ENCODE measurements at places on chromosomes 2 and 18.

DNA sequence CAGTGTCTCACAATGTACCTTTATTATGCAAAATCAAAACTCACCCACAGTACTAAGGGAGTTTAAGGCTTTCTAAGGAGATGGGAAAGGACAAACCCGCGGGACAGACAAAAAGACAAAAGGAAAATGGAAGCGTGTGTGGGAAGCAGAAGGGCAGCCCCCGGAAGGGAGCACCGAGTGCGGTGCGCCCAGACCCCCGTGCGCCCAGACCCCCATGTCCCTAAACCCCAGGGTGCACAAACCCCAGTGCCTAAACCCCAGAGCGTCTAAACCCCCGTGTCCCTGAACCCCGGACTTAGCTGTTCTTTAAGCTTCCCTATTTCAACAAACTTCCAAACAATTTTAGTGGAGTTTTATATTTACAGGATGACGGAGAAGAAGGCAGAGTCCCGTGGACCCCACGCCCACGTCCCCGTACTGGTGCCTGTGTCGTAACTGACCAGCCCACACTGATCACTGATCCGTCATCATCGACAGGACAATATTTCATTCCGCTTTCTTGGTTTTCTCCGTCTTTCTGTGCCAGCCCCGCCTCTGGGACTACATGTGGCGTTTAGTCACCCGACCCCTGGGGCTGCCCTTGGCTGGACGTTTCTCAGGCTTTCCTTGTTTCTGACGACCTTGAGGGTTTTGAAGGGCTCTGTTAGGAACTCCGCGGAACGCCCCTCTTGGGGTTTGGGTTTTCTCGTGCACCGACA lies 76.9 kb downstream of the RTP5 start:
- DNase-seq, result no peak

DNA sequence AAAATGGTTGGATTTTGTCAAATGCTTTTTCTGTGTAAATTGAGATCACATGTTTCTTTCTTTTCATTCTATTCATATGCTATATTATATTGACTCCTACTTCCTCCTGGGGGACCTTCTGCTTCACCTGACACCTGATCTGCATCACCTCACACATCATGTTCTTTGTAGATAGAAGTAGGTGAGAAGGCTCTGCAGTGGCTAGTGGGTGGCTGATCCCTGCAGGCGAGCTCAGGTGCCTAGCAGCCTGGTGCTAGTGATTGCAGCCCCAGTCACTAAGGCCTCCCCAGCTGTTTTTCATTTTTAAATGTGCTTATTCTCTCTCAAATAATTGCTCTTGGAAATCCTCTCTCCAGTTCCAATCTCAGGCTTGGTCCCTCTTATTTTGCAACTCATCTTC lies 33.6 kb downstream of the MC4R start:
- DNase-seq, result no peak

- DNase-seq, result no peak
Observed at GRCh38 chr2:128549646-128550260, 231.1 kb upstream of the HS6ST1 start.

DNA sequence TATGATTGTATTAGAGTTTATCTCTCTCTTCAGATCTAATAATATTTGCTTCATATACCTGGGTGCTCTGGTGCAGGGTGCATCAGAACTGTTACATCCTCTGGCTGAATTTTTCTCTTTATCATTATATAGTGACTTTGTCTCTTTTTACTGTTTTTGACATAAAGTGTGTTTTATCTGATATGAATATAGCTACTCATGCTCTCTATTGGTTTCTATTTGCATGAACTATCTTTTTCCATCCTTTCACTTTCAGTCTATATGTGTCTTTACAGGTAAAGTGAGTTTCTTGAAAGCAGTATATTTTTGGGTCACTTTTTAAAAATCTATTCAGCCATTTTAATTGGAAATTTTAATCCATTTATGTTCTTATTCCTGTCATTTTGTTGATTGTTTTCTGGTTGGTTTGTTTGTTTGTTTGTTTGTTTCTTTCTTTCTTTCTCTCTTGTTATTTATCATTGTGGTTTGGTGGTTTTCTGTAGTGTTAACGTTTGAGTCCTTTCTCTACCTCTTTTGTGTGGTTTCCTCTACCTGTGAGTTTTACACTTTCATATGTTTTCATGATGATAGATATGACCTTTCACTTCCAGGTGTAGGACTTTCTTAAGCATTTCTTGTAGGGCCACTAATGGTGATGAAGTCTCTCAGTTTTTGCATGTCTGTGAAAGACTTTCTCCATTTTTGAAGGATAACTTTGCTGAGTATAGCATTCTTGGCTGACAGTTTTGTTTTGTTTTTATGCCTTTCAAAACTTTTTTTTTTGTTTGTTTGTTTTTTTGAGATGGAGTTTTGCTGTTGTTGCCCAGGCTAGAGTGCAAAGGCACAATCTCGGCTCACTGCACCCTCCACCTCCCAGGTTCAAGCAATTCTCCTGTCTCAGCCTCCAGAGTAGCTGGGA lies 54.9 kb downstream of the CCNT2 start:
- DNase-seq, result no peak

- DNase-seq, result no peak
Observed at GRCh38 chr2:174752403-174753037, 11.8 kb downstream of the CHRNA1 start.

- DNase-seq, result no peak
Observed at GRCh38 chr2:227853765-227854271, 17.6 kb upstream of the DAW1 start.

DNA sequence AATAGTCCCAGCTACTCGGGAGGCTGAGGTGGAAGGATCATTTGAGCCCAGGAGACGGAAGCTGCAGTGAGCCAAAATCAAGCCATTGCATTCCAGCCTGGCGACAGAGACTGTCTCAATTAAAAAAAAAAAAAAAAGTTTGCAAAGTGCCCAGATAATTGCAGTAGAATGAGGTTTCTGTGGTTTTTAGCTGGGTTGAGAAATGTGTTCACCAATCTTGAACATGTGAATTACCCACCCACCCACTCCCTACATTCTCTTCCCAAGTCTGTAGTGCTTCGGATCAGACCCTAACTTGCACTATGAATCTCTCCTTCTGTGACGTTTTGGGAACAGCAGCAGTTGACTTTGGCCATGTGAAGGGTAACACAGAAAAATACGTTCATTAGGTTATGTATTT lies 247.3 kb downstream of the PTGR3 start:
- no peak for DNase-seq

DNA sequence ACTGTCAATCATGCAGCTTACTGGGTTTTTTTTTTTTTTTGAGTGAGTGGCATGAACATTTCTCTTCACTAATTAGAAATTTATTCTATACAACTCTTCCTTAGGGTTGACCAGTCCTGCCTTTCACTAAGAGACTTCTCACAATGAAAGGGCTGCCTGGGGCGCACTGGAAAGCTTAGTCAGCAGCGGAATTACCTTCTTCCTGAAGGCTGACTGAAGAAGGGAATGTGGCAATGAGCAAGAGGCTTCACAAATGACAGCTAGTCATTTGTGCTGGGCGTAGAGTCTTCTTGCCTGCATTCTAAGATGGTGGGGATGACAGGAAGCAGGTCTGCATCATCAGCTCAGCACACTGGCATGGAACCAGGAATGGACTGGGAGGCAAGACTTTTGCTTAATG lies 15.6 kb upstream of the SCN3A start:
- no peak for DNase-seq

GRCh38 chr18:36733150-36733549 lies 95.7 kb downstream of the TPGS2 start:
- DNase-seq, result no peak

DNA sequence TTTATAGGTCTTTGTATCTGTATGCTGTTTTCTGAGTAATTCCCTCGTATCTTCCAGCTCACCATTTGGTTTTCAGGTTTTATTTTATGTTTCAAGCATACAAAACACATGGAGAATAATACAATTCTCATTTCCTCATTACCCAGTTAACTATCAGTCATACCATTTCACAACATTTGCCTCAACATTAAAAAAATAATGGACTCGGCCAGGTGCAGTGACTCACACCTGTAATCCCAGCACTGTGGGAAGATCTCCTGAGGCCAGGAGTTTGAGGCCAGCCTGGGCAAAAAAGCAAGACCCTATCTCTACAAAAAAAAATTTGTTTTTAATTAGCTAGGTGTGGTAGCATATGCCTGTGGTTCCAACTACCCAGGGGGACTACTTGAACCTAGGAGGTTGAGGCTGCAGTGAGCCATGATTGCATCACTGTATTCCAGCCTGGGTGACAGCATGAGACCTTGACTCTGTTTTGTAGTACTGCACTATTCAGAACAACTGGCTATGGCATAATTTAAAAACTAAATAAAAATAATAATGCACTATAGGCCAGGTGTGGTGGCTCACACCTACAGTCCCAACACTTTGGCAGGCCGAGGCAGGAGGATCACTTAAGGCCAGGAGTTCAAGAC lies 20.3 kb downstream of the NPC1 start:
- DNase-seq, result no peak

DNA sequence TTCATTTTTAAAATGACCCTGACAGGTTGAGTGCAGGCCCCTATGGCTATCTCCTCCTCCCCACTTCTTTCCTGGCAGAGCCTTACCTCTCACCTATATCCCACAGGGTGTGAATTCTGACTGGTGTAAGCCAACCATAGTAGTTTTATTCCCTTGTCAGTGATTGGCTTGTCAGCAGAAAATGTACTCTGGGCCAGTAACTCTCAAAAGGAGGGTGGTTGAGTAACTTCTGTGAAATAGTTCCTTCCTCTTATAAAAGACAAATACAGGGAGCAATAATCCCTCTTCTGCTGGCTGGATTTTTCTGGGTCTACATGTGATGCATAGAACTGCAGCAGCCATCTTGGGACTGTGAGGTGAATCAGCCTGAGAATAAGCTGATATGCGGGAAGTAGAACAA lies 83.4 kb downstream of the RAPH1 start:
- DNase-seq, result no peak

DNA sequence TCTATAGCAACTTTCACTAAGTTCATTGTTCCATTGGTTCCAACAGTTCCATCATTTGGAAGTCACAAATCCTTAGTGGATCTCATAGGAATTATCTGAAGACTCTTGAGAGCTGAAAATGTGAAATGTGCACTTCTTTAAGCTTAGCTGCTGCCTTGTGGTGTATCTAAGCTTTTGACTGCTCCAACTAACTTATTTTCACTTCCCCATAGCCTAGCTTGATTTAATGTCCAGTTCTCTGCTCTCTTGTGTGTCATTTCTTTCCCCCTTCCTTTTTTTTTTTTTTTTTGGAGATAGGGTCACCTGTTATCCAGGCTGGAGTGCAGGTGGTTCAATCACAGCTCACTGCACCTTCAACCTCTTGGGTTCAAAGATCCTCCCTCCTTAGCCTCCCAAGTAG lies 34.9 kb upstream of the CD302 start:
- DNase-seq, result no peak

DNA sequence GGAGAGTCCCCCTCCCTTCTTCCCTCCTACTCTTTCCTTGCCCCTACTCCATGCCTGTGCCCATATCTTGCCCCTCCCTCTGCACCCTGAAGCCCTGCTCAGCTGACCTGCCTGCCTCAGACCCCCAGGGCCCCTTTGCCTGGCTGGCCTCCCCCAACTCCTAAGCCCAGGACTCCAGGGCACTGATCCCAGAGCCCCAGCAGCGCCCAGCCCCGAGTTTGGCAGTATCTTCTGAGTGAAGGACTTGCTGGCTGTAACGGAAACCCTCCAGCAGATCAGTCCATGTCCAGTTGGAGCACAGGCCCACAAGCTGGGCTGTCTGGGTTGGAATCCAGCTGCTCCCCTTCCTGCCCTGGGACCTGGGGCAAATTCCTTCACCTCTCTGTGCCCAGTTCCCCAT lies 46.0 kb downstream of the MCFD2 start:
- DNase-seq, result no peak

DNA sequence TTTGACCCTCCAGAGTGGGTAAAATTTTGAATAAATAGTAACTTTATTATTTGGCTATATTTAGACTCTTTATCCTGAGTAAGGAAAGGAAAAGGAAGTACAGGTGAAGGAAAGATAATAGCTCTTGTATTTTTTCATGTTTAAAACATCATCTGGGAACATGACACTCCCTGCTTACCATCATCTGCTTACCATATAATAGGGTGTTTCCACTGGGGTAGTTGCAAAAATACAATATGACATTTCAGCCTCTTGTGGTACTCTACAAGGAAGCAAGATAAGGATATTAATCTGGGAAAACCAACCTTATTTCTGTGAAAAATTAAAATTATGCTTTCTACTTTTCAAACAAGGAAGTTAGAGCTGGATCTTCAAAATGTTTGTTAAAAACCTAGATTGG lies 9.9 kb downstream of the RELCH start:
- no peak for DNase-seq

Data from stimulated activated CD4-positive, alpha-beta T cell treated with anti-CD3 and anti-CD28 coated beads, TNF-alpha, amount 100 ng/mL, for 4 hours (primary cell).